ENCODE measurements at places on chromosomes 1 and 21. TPM values are rescaled to one million over a fixed set of nuclear protein-coding genes. Genes with fewer than 3 reads are reported as not detected.

- no peak for DNase-seq
These were observed 98.8 kb downstream of the ZNF644 start for GRCh38 chr1:90922996-90923395.

LCE1B gene
- not detected for total RNA-seq

DNA sequence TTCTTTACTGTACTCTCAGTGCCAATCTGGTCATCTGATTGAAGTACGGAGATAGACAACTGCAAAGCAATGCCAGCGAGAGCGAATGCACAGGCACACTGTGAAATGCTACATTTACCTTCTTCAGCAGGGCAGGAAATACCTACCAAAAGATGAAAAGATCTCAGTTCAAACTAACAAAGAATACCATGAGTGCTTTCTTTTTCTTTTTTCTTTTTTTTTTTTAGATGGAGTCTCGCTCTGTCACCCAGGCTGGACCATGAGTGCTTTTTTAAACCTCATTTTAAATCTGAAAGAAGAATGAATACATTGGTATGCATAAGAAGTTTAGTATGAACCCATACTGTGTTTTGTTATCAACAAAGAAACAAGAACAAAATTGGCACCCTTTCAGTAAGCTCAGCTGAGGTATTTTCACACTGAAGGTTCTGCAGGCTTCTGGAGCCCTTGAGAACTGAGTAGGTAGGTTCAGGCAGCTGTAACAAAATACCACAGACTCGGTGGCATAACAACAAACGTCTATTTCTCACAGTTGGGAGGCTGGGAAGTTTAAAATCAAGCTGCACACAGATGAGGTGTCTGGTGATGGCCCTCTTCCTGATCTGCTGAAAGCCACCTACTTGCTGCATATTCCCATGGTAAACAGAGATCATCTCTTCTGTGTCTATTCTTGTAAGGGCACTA, 1.7 kb upstream of the CHI3L2 start:
- DNase-seq: peak; percentile 36

- DNase-seq: no peak
These were observed 11.6 kb upstream of the CD46 start for GRCh38 chr1:207740207-207740606.

DNA sequence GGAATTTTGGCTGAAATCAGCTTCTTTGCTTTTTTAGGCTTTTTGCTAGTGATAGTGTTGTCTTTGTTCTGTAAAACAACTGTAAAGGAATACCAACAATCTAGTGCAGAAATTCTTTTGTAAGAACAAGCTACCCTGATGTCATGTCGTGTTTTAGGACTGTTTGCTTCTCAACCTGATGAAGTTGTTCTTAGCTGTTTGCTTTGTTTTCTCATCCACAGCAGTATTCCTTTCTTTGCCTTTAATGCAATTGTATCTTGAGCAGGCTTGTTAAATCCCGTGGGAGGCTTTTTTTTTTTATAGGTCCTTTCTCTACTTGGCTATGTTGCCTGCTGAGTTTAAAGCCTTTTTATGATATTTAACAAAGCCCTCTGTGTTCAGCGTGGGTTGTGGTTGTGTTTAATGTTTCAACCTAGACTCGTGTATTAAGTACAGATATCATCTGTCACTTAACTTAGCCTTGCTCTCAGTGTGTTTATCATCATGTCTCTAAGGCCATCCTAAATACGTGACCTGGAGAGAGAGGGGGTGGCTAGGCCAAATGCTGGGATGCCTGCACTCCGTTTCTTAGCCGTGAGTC, 31.6 kb downstream of the ADARB1 start:
- no peak for DNase-seq

GRCh38 chr1:55329091-55329490, 113.9 kb upstream of the USP24 start:
- peak; percentile 18 for DNase-seq

GRCh38 chr1:22420455-22421053, 31.1 kb upstream of the ZBTB40 start:
- peak; percentile 74 for DNase-seq

DNA sequence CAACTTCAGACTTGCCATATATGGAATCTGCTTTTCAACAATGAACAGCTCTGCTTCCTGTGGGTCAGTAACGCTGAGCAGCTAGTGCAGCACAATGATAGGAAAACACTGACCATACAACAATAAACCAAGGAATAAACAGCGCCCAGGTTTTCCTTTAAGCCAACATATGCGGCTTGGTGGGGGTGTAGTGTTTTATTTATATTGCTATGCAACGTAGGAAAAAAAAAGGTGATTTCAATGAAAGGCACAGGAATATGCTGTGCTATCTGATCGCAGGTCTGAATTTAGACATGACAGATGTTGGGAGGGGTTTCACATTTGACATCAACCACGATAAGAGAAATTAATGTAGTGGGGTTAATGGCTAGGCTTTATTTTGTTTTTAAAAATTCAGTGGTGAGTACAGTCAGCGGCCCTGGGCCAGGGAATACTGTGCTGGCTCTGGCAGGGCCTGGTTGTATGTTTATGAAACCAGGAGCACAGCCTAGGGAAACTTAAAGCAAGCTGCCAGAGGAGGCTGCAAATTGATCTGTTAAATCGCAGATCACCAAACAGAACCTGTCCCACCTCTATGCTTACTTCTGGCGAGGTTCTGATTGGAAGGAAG, 4.3 kb downstream of the TSPAN2 start:
- DNase-seq: peak; percentile 1

SPATA46 gene
- total RNA-seq: not detected

DNA sequence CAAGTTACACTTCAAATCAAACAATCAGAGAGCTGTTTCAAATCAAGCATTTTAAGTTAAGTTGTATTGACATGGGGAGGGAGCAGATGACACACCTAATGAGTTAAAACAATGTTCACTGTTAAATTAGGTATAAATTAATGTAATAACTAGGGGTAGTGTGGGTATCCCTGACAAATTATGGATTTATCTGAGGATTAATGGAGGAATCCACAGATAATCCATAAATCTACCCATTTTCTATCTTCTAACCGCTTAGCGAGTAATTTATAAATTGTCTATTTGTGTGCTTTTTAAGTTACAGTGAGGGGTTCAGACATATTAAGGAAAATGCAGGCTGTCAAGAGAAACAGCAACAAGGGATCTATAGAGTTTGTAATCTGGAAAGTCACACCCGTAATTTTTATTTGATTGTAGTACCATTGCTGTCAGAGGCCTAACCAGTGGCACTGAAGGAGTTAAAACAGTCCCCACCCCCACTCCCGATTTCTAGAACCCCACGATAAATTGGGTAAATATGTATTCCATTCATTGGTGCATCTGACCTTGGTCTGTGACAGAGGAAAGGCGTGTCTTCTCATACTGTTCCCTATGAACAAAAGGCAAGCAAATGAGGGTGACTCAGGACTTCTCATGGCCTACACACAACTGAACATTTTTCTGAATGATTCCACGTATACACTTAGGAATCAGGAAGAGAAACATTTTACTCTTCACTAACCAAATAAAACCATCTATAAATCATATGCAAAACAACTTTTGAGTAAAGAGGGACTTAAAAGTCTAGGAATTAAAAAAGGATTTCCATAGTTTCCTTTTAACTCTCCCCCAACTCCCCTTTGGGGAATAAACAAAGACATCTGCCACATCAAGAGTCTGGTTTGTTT, 7.4 kb downstream of the IRF2BP2 start:
- DNase-seq: peak; percentile 98

GRCh38 chr1:117366177-117367045, 838 bp upstream of the MAN1A2 start:
- DNase-seq: peak; percentile 60

GRCh38 chr1:205016075-205016474, 26.9 kb upstream of the CNTN2 start:
- DNase-seq: no peak

DNA sequence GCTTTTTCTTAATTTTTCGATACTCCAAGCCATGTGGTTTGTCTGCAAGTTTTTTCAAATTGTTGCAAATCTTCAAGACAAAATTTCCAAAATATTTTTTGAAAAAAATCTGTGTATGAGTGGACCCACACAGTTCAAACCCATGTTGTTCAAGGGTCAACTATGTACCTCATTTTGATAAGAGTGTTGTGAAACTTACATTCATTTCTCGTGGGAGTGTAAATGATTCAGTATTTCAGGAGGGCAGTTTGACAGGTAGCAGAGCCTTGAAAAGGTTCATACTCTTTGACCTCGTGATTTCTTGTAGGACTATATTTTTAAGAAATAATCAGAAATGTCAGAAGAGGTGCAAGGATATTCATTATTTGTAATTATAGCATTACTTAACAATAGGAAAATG, 68.0 kb downstream of the ANGPTL1 start:
- DNase-seq: no peak

- DNase-seq: no peak
These were observed 7.5 kb upstream of the KPNA6 start for GRCh38 chr1:32100359-32100758.

GRCh38 chr1:114485286-114485685, 25.7 kb downstream of the TRIM33 start:
- DNase-seq: peak; percentile 14

- no peak for DNase-seq
These were observed 75.7 kb downstream of the DISC1 start for GRCh38 chr1:231702331-231702730.

DNA sequence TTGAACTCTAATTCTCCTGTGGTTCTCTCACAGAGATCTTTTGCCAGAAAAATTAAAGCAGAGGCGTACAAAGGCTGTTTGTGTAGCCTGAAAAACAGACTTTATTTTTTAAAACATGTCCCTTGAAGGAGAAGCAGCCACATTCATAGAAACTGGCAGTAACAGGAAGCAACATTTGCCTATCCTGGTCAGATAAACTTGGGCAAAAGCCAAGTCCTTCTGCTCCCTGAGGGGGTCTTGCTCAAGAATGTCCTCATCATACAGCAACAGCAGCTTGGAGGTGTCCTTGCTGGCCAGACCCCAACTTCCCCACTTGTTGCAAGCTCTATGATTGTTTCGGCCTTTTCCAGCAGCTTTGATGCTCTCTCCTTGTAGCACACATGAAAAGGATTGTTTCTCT, 36.3 kb downstream of the MSTO1 start:
- peak; percentile 39 for DNase-seq

DNA sequence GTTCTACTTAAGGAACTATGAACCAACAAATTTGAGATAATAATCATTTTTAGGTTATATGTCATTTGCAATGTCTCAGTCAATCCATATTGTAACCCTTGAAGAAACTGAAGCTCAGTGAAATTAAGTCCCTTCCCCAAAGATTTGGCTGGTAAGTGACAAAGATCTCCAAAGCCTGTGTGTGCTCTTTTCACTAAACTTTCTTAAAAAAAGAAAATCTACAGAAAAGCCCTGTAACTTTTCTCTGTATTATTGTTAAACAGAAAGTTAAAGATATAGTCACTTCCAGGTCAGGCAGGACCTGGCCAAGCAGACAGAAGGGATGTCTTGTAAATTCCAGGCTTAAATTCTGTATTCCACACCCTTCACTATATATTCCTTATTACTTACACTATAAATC, 1.5 kb downstream of the LIX1L start:
- DNase-seq: no peak

DNA sequence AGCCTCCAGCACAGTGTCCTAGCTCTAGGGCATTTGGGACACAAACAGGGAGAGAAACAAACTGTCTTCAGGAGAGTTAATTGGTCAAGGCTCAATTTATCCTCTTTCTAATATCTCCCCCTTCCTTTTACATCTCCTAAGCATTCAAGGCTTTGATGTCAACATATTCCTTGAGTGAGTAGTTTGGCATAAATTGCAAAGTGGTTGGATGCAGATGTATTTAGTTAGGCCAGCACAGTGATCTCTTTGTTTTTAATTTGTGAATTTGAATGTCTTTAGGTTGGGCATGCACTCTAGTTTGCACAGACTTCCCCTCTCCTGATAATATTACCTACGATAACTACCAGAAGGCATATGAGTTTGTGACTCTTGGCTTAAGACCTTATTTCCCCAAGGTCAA, 12.5 kb upstream of the OLFML2B start:
- DNase-seq: no peak

- peak; percentile 56 for DNase-seq
These were observed 11.0 kb upstream of the LMX1A start for GRCh38 chr1:165367375-165367993.

DNA sequence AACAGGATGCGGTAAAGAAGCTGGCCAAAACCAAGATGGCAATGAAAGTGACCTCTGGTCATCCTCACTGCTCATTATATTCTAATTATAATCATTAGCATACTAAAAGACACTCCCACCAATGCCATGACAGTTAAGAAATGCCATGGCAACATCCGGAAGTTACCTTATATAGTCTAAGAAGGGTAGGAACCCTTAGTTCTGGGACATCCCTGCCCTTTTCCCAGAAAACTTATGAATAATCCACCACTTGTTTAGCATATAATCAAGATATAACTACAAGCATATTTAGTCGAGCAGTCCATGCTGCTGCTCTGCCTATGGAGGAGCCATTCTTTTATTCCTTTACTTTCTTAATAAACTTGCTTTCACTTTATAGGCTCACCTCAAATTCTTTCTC, 79.8 kb downstream of the DDX20 start:
- no peak for DNase-seq

DNA sequence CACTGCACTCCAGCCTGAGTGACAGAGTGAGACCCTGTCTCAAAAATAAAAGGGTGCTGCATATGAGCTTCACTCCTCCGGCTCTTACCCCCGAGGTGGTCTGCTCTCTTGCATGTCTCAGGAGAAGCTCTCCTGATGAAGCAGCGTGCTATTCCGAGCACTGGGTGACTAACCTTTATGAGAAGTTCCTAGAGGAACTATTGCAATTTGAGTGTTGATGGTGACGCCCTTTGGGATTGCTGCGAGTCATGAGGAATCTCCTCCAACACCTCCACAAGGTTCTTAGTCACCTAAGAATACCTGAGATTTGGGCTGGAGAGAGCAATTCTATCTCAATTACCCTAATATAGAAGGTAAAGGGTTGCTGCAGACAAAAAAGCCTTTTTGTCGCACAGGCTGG, 40.8 kb upstream of the TINAGL1 start:
- no peak for DNase-seq

DNA sequence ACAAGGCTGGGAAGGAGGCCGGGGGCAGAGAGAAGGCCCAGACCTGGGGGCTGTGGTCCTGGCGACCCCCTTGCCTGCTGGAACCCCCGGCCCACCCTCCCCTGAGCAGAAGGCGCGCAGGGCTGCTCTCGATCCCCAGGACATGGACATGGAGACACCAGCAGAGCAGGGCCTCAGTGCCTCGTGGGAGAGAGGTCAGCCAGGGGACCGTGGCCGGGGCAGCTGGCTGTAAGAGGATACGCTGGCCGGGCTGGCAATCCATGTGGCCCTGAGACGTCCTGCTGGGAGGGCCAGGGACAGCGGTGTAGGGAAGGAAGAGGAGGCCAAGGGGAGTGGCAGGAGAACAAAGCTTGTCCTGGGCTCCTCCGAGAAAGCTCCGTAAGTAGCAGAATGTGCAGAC, 132.2 kb downstream of the CASZ1 start:
- DNase-seq: no peak
